ENCODE measurements at places on chromosomes 6 and 20.

GRCh38 chr6:44824567-44824966 is 437.1 kb downstream of the CDC5L start:
- DNase-seq, result no peak

GRCh38 chr6:41748542-41748941 is 1.3 kb upstream of the PGC start:
- DNase-seq, result no peak

DNA sequence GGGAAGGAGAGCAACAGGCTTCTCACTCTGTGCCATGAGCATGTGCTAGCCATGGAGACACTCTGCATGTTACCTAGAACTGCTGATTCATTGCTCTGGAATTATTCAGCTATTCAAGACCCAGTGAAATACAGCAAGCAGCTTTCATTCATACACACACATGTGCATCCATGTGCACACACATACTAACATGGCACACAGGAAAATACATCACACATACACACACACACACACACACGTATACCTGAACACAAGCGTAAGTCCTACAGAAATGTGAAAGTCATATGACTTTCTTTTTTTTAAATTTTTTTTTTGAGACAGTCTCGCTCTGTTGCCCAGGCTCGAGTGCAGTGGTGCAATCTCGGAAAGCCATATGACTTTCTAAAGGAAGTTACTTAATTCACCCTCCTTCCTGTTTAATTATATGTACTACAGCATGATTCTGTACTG is 108.2 kb upstream of the NFATC2 start:
- DNase-seq, result peak; percentile 60

DNA sequence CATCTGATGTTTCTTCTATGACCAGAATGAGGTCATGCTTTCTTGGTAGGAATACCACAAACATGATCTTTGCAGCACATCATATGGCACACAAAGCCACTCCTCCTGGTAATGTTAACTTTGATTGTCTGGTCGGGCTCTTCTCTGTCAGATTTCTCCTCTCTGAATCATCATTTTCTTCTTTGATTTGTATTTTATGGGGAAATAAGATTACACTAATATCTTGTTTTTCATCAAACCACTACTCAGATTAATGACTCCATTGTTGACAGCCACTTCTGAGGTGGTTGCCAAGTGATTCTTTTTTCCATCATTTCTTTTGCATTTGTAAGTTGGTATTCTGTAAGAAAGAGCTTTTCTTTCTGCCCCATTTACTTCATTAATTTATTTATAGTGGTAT is 29.5 kb downstream of the TRMT11 start:
- DNase-seq, result no peak

All from naive B cell (primary cell).